Adipocyte (in vitro differentiated cells): ENCODE measurements at places on chromosomes 3 and 15.

- DNase-seq = no peak
Measured at GRCh38 chr3:64574194-64574593, 113.6 kb downstream of the ADAMTS9 start.

DNA sequence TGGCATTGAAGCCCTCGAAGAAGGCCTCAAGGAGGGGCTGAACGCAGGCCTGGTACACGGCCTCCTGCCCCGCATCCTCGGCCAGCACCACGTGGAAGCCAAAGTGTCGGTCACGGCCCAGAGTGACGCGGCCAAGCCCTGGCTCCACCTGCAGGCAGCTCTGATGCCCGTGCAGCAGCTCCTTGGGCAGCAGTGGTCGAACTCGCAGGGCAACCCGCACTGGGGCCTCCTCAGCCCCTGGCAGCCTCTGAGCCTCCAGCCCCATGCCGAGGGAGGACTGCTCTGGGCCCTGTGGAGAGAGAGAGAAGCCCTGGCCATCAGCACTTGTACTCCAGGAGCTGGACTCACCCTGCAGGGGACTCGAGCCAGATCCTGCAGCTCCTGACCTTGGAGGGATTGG, 2.6 kb downstream of the KIF7 start:
- DNase-seq = no peak

GRCh38 chr15:70314688-70315087, 217.0 kb upstream of the TLE3 start:
- DNase-seq = no peak

GRCh38 chr3:160213191-160213590, 12.0 kb upstream of the C3orf80 start:
- no peak for DNase-seq

DNA sequence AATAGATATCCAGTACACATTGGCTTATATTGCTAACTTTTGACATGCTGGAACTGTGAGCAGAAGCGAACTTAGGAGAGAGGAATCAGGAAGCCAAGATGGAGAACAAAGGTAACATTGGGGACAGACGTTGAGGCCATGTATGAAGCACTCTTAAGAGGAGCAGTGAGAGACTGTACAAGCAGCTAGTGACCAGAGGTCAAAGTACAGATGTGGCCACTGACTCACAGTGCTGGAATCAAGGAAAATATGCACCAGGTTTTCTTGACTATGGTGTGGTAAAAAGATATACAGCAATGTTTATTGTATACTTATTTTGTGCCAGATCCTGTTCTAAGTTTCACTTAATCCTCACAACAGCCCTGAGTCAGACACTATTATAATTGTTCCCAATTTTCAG, 2.0 kb upstream of the IL20RB start:
- peak; percentile 85 for DNase-seq

DNA sequence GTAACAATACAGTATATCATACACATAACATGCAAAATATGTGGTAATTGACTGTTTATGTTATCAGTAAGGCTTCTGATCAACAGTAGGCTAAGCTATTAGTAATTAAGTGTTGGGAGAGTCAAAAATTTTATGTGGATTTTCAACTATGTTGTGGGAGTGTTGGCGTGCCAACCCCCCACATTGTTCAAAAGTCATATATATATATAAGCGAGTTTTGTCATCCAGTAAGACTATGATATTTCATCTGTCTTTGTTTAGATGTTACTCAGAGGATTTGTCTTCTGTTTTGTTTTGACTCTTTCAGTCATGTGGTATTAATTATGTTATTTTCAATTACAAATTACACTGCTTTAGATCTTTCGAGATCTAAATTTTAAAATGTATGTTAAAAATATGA, 51.0 kb upstream of the RAP2B start:
- DNase-seq = peak; percentile 27

DNA sequence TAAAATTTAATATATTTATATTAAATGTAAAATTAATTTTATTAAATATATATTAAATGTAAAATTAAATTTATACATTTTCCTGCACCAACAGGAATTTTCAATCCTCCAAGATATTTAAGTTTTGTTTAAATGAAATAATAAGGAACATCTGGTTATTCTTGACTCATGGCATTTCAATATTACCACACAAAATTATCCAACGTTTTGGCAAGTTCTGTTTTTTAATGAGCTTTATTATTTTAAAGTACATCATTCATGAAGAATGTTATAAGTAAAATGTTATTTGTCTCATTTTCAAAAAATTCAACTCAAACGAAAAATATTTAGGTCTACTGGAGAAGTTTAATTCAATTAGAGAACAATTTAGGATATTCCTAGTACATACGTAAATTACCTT, 811.4 kb downstream of the NAALADL2 start:
- peak; percentile 73 for DNase-seq

DNA sequence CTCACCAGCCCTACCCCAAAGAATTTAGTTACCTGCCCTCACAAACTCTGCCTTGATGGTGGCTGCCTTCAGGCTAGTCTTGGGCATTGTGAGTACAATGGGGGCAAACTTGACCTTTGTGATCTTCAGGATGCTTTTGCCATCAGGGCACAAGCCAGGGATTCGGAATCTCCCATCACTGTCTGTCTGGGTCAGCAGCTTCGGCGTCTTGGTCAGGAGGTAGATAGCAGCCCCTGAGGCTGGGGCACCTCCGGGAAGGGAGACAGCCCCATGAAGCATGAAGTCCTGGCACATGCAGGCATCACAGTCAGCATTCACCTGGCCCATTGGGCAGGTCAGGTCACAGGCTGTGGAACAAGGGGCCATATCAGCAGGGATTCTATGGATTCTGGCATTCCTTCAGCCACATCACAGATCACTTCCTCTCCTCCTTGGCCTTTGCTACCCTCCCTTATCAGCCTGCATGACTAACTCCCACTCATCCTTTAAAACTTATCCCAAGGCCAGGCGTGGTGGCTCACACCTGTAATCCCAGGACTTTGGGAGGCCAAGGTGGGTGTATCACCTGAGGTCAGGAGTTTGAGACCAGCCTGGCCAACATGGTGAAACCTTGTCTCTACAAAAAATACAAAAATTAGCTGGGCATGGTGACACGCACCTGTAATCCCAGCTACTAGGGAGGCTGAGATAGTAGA, 6.9 kb downstream of the CILP start:
- no peak for DNase-seq

- DNase-seq = no peak
Measured at GRCh38 chr3:55505776-55506175, 18.7 kb upstream of the WNT5A start.

- no peak for DNase-seq
Measured at GRCh38 chr15:59736181-59736580, 47.1 kb upstream of the BNIP2 start.

DNA sequence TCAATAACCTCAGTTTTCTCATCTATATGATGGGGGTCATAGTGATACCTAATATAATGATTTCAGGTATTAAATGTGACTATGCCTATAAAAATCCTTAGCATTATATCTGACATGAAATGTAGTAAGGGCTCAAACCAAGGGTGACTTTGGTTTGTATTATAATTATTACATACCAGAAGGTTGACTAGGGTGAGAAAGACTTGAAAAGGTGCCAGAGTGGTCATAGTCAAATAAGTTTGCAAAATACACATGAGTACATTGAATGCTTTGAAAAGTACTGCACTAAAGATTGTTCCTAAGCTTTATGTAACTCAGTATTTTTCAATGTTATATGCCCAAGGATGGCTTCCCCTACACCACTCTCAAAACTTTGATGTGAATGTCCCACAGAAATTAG, 297.2 kb downstream of the ARPP21 start:
- peak; percentile 50 for DNase-seq

DNA sequence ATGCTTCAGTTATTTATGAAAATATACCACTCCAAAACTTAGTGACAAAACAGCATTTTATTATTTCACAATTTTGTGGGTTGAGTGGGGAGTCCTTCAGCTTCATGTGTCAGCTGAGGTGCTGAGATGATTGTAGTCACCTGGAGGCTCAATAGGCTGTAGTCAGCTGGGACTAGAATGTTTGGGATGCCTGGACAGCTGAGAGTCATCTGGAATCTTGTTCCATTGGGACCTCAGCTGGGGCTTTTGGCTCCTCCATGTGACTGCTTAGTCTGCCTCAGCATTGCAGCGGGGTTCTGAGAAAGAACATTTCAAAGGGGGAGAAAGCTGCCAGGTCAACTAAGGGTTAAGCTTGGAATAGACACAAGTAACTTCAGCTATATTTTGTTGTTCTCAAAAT, 13.4 kb downstream of the STT3B start:
- DNase-seq = no peak

DNA sequence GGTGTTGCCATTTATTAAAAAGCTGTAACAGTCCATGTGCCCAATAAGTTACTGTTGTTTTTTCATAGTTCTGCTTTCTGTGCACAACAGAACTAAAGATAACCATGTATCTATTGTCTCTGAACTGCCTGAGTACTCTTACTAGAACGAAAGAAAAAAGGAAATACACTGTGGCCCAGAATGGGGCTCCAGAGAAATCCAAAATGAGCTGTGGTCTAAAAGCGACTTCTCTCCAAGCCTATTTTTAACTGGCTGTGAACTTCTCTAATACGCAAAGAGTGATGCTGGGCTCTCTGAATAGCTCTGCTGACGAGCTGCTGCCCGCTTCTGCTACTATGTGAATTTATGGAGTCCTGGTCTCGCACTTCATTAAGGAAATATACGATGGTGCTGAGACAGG, 56.2 kb upstream of the LPP start:
- DNase-seq = no peak

DNA sequence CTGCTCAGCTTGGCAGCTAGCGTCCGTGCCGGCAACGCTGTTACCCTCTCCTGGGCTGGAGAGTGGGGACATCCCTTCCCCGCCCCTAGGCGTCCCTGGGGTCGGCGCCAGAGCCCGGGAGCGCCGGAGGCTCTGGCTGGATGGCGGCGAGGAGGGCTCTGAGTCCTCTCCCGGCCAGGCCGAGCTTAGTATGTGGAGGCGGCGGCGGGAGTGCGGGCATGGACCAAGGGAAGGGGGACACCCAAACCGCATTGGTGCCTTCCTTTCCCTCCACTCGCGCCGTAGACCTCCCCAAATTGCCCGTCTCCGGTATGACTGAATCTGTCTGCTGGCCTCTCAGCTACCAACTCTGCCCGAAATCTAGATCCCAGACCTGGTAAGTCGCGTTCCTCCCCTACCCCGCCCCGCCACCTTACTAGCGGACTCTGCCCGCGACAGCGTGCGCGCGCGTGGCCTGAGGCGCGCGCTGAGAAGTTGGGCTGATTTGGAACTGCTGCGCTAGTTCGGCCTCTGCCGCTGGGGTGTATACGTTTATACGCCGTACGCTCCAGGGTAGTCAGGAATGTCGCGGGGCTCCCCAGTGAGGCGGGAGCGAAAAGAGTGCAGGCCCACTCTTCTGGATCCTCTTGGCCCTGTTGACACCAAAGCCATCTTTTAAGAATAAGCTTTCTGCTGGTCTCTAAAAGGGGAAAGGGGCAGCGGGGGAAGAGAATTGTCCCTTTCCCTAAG, 12.2 kb downstream of the ZIC1 start:
- DNase-seq = no peak

DNA sequence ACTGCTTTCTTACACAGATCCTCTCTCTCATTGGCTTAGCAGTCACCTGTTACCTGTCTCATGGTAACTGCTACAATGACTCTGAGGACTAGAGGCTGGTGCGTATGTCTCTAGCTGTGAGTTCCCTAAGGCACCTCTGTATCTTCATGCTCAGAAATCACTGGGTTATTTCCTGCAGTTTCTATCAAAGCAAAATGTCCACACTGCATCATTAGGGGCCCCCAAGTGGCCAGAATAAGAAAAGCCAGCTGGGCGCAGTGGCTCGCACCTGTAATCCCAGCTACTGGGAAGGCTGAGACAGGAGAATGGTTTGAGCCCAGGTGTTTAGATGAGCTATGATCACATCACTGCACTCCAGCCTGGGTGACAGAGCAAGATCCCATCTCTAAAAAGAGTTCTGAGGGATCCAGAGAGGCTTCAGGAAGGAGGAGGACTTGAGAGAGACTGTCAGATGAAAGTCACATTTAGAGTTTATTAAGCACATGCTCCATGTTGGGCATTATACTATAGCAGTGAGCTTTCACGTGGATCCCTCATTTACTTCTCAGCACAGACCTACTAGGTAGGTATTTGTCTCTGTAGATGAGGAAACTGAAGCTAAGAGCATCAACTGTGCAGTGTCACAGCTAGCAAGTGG, 2.3 kb upstream of the VPS18 start:
- peak; percentile 76 for DNase-seq

GRCh38 chr3:1404270-1404962, 311.6 kb downstream of the CNTN6 start:
- DNase-seq = no peak

DNA sequence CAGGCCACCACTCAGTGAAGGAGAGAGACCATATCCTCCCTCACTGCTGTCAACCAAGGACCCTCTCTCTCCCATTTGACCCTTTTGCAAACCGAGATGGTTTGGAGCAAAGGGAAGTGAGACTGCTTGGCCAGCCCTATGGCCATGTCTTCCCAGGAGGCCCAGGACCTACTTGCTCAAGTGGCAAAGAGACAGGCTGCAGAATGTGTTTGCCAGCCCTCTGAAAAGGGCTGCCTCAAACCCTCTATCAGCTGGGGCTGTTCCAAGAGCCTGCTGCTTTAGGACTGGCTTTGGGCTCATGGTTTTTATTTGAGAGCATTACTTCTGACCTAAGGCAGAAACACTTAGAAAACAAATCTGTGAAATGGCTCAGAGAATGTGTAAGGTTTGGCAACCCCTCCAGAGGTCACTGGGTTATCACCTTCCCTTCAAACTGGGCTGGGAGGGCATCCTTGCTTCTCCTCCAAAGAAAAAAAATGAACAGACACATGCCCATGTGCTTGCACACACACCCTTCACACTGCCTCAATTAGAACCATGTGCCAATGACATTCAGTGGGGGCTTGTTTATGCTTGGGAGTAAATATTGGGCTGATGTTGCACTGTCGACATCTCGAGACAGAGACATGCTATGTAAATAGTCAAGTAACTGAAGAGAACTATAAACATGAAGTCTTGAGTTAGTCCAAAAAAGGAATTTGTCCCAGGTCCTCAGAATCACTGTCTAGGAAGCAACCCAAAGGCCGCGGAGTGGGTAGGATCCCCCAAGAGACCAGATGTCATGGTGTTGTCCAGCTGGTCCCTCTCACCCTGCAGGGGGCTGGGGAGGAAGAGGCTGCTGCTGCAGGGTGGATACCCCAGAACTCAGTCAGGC, 49.8 kb upstream of the CTDSPL start:
- no peak for DNase-seq

DNA sequence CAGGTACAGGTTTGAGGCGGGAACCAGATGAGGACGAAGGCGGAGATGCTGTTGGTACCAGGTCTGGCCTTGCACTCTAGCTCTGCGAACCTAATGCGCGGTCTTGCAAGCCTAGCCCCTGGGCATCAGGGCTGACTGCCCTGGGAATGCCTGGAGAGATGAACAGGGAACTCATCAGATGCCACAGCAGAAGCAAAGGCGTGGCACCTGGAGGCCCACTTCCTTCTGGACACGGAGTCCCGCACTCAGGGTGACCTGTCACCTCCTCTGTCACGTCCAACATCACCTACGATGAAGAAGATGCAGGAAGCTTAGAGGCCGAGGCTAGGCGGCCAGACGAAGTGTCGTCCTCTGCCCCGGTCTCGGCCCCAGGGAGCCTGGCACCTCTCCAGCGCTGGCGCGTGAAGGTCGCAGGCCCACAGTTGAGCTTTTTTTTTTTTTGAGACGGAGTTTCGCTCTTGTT, 9.4 kb downstream of the RPLP1 start:
- DNase-seq = no peak
